ENCODE measurements at places on chromosomes 11 and 22. TPM values are rescaled to one million over a fixed set of nuclear protein-coding genes. Genes with fewer than 3 reads are reported as not detected.

- H3K4me1 ChIP-seq = no peaks in the 10 kb centered on the region
- no peaks in the 10 kb centered on the region for H3K27me3 ChIP-seq
- H3K36me3 ChIP-seq = no peaks in the 10 kb centered on the region
- no peak overlapping the region for H3K27ac ChIP-seq
- no peak for DNase-seq
Observed at GRCh38 chr11:36822829-36823228, 224.8 kb upstream of the RAG2 start.

DNA sequence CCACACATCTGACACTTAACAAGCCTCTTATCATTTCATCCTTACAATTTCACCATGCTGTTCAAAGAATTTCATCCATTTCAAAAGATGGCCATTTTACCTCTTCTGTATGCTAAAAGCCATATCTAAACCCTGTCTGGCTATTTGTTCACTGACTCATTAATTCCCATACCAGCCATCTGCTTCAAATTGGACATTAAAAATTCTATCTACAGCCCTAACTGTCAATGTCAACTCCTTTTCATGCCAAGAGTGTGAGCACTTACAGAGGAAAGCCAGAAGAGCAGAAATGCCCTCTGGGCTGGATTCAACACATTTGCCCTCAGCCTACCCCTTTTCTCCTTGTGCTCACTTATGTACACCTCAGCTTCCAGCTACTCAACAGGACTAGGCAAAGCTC, 59.2 kb downstream of the SYTL2 start:
- no peak for DNase-seq
- no peaks in the 10 kb centered on the region for H3K27me3 ChIP-seq
- H3K27ac ChIP-seq = peak overlapping the region; percentile 96
- H3K4me3 ChIP-seq = no peak overlapping the region
- H3K36me3 ChIP-seq = peaks cover 65% of the 10 kb centered on the region

DNA sequence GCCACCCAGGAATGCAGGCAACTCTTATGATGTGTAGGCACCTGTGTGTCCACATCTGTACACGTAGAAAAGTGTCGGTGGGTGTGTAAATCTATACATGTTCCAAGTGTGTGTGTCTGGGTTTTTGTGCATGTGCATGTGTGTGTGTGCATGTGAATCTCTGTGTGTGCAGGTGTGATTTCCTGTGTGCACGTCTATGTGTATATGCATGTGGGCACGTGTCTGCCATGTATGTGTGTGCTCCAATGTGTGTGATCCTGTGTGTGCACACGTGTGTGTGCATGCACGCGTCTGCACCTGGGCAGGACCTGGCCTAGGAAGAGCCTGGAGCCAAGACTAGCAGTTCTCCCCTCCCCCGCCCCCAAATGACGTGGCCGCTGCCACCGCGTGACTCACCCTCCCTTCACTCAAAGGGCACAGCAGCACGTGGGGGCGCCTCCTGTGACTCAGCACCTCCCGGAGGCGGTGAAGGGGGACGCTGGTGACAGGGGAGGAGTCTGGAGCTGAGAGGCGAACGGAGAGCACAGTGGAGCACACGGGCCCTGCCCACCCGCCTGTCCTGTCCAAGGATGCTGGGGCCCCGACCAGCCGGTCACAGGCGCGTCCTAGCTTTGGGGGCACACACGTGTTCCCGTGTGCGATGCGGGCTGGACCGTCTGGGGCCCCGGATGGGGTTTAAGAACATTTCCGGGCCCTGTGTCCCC, 10.1 kb downstream of the PIM3 start:
- H3K27me3 ChIP-seq = no peaks in the 10 kb centered on the region
- peaks cover 25% of the 10 kb centered on the region for H3K4me1 ChIP-seq
- H3K27ac ChIP-seq = peak overlapping the region; percentile 94
- H3K36me3 ChIP-seq = no peaks in the 10 kb centered on the region
- peak; percentile 96 for DNase-seq

DNA sequence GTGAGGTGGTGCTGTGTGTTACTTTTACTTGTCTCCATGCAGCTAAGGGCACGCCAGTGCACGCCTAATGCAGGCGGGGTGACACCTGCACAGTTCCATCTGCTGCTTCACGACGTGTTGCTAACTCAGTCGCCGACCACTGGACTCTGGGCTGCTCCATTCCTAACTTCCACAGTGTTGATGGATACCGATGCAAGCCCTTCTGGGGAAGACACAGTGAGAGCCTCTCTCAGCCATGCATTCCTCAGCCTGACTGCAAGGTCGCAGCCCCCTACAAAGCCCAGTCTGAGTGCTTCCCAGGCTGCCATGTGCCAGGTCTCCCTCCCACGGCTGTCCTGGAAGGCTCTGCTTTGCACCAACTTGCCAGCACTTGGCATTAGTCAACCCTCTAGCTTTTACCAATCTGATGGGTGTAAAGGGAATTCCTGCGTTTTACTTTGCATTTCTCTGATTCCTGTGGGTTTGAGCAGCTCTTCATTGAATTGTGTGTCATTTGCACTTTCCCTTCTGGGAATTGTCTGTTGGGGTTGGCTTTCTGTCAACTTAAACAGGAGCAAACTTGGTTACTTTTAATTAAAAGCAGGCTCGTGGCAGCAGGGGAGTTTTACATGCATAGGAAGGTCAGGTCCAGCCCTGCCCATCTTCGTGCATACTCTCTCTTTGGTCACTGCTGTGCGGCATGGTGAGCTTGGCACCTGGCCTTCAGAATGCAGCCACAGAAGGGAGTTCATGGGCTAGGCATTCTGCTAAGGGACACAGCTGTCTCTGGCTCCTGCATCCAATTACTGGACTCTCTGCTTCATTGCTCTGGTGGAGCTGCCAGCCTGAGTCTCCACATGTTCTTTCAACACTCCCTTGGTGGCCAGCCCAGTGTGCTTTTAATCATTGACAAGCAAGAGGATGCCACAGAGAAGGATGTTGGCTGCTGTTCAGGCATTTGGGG, 34.6 kb upstream of the SHANK2 start:
- no peaks in the 10 kb centered on the region for H3K4me1 ChIP-seq
- no peak overlapping the region for H3K27ac ChIP-seq
- no peak overlapping the region for H3K4me3 ChIP-seq
- no peaks in the 10 kb centered on the region for H3K27me3 ChIP-seq

GRCh38 chr11:2086239-2087040, 52.7 kb downstream of the IGF2 start:
- H3K4me3 ChIP-seq = no peak overlapping the region
- no peak overlapping the region for H3K27ac ChIP-seq
- H3K27me3 ChIP-seq = peaks cover 2% of the 10 kb centered on the region
- no peaks in the 10 kb centered on the region for H3K36me3 ChIP-seq

- H3K36me3 ChIP-seq = peaks cover 15% of the 10 kb centered on the region
- H3K27me3 ChIP-seq = no peaks in the 10 kb centered on the region
- no peak for DNase-seq
- H3K27ac ChIP-seq = peak overlapping the region; percentile 79
- no peak overlapping the region for H3K4me3 ChIP-seq
- H3K4me1 ChIP-seq = peaks cover 95% of the 10 kb centered on the region
Observed at GRCh38 chr22:24431309-24432034, 4.1 kb downstream of the ADORA2A start.

GRCh38 chr22:21669026-21669425, 3.2 kb downstream of the PPIL2 start:
- H3K4me3 ChIP-seq = no peak overlapping the region
- no peak for DNase-seq
- no peaks in the 10 kb centered on the region for H3K27me3 ChIP-seq
- H3K4me1 ChIP-seq = peaks cover 28% of the 10 kb centered on the region
- no peak overlapping the region for H3K27ac ChIP-seq
- H3K36me3 ChIP-seq = peaks cover 37% of the 10 kb centered on the region

GRCh38 chr22:30927806-30928205, 40.8 kb downstream of the MORC2 start:
- DNase-seq = no peak
- no peaks in the 10 kb centered on the region for H3K27me3 ChIP-seq
- no peak overlapping the region for H3K4me3 ChIP-seq
- peaks cover 57% of the 10 kb centered on the region for H3K36me3 ChIP-seq
- no peak overlapping the region for H3K27ac ChIP-seq

DNA sequence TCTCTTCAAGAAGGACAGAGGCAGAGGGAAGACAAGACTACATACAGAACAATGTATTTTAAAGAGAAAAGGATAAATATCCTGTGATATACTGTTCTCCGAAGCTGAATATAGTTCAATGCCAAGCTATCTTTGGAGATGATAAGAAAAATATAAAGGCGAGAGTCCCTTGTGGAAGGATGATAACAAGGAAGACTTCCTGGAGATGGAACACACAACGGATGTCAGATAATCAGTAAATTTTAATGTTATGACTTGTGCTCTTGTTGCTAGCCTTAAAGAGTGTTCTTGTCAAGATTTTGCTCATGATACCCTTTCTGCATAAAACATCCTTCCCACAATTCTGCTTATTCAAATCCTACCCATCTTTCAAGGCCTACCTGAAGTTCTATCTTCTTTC, 6.8 kb upstream of the CTR9 start:
- no peaks in the 10 kb centered on the region for H3K27me3 ChIP-seq
- DNase-seq = no peak
- H3K27ac ChIP-seq = no peak overlapping the region
- H3K36me3 ChIP-seq = no peaks in the 10 kb centered on the region
- peak overlapping the region; percentile 44 for H3K4me3 ChIP-seq

DNA sequence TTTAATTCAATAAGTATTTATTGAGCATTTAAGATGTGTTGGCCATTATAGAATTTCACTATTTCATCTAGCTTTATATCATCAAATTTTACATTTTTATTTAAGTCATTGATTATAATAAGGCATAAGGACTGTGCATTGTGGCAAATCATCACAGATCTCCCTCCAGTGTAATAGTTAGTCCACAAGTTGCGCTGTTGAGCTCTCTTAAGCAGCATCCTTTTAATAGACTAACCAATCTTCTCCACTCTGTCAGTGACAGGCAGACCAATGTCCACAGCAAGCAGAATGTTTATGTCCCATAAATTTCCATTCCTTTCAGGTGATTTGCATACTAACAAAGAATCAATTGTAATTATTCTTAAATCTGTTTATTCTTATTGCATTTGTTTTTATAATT, 595.3 kb upstream of the CCDC90B start:
- H3K4me1 ChIP-seq = no peaks in the 10 kb centered on the region
- no peak for DNase-seq
- H3K27ac ChIP-seq = no peak overlapping the region
- H3K36me3 ChIP-seq = no peaks in the 10 kb centered on the region
- H3K4me3 ChIP-seq = no peak overlapping the region

The PHLDA2 gene
- total RNA-seq = 2.6 TPM

The SMTNL1 gene
- not detected for total RNA-seq

The MAP6 gene
- total RNA-seq = not detected

The PYGM gene
- total RNA-seq = 2.9 TPM

The PEX16 gene
- 54.6 TPM for total RNA-seq

The MUS81 gene
- total RNA-seq = 106 TPM

The TMEM45B gene
- total RNA-seq = not detected

The HPX gene
- total RNA-seq = not detected

All from activated CD8-positive, alpha-beta T cell treated with anti-CD3 and anti-CD28 coated beads, Interleukin-2, amount 10 ng/mL, durations not matched to agents 7 days and 5 days (primary cell).